Adrenal gland (tissue), 19 donors: ENCODE measurements at places on chromosomes 13 and 19. TPM values are rescaled to one million over a fixed set of nuclear protein-coding genes. Genes with fewer than 3 reads are reported as not detected.

The OXGR1 gene
- total RNA-seq: not detected

The AP1M2 gene
- not detected for total RNA-seq

The FAM216B gene
- not detected for total RNA-seq

DNA sequence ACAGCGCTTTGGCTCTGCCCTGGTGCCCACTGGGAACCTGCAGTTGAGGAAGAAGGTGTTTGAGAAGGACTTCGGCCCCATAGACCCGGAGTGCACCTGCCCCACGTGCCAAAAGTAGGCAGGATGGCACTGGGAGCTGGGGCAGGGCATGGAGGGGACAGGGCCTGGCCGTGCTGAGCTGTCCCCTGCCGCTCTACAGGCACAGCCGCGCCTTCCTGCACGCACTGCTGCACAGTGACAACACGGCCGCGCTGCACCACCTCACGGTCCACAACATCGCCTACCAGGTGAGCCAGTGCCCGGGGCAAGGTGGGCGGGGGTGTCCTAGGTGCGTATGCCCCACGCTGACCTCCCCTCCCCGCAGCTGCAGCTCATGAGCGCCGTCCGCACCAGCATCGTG, 5.1 kb upstream of the DNM2 start:
- H3K27ac ChIP-seq: no peak overlapping the region
- DNase-seq: no peak
- no peaks in the 10 kb centered on the region for H3K27me3 ChIP-seq
- no peaks in the 10 kb centered on the region for H3K4me1 ChIP-seq
- H3K4me3 ChIP-seq: no peak overlapping the region
- no peaks in the 10 kb centered on the region for H3K36me3 ChIP-seq

- no peaks in the 10 kb centered on the region for H3K27me3 ChIP-seq
- no peaks in the 10 kb centered on the region for H3K36me3 ChIP-seq
- H3K4me3 ChIP-seq: no peak overlapping the region
- no peaks in the 10 kb centered on the region for H3K4me1 ChIP-seq
Measured at GRCh38 chr13:23985839-23986238, 88.5 kb upstream of the C1QTNF9B start.

- H3K27ac ChIP-seq: no peak overlapping the region
- no peak for DNase-seq
- no peak overlapping the region for H3K4me3 ChIP-seq
- no peaks in the 10 kb centered on the region for H3K27me3 ChIP-seq
- H3K36me3 ChIP-seq: no peaks in the 10 kb centered on the region
Measured at GRCh38 chr19:28350673-28351072, 862.3 kb downstream of the UQCRFS1 start.
